ENCODE measurements at places on chromosomes 5 and 9.

DNA sequence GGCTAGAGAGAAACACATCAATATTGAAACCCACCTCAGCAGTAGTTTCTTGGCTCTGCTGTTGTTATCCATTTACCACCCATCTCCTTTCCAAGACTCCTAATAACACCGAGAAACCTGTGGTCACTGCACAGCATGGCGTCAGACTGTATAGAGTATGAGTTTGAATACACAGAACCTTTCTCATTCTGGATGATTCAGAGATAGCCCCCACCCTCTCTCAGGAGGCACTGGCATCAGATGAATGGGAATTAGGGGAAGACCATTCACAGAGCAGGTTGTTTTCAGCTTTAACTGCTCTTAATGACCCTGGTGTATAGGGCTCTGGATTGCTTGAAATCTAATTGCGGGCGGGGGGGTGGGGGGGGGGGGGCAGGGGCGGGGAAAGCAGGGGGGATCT, 86.7 kb downstream of the GPR21 start:
- no peak for DNase-seq

GRCh38 chr9:131804826-131805225, 65.0 kb upstream of the RAPGEF1 start:
- DNase-seq, result no peak

DNA sequence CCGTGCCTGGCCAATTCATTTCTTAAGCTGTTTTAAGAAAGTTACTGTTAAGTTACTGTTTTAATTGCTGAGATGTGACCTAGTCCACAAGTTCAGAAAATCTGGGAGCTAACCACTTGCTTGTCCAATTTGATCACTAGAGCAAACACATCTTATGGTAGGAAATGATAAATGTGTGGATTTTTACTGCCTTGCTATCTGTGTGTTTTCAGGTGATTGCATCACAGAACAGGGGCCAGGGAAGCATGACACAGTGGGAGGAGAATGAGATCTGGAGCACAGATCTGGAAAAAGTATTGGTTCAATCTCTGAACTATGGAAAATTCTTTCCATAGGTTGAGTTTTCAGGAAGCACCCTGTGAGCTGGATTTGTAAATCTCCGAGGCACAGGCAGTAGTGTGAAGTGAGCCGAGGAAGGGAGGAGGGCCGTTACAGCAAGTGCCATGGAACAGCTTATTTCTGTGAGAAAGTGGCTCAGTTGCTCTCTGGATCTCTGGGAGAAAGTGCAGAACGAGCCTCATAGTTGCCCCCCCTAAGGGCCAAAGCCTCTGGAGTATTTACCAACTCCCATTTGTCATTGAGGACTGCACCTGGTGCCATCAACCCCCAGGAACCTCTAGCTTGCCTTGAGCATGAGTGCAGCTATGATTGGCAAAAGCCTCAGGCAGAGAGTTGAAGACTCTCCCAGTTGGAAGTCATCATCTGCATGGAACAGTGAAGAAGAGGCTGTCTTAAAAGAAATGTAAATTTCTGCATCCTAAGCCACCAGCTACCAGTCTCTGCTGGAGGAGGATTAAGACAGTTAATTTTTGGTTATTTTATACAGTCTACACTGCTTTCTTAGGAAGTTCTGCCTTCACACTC, 161.8 kb upstream of the CLINT1 start:
- no peak for DNase-seq

DNA sequence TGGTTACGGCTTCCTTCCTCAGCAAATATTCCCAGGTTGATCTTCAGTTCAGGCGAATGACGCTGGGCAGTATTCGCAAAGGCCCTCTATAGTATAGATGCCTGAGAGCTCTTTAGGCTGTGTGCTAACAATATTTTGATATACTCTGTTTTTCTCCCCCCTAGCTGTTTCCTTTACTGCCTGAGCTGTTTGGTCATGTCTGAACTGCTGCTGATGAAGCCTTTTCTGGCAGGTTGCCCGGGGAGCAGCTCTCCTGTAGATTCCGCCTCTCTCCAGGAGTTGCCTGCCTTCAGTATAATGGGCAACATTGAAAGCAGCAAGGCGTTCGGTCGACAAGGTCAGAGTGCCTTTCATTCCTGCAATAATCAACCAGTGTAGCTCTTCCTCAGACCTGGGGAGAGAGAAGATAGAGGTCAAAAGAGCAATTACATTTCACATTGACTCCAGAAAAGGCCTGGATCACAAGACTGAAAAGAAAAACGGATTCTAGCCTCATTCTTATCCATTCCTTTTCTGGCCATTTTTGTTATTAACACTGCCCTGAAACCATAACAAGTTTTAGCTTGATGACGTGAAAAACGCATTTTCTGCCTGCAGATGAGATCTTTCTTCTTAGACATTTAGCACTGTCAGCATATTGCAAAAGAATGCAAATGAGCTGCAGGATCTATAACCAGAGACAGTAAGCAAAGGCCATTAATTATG, 60.1 kb upstream of the ZNF608 start:
- DNase-seq, result peak; percentile 84

GRCh38 chr5:158522776-158523175, 576.9 kb downstream of the EBF1 start:
- DNase-seq, result peak; percentile 15

DNA sequence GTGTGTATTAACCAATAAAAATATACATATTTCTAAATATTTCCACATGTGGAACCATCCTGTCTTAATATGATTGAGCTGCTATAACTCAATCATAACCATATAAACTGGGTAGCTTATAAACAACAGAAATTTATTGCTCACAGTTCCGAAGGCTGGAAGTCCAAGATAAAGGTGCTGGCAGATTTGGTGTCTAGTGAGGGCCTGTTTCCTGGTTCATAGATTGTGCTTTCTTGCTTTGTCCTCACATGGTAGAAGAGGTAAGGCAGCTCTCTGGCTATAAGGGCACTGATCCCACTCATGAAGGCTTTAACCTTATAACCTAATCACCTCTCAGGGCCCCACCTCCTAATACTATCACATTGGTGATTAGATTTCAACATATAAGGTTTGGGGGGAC, 14.0 kb upstream of the PRKAA1 start:
- DNase-seq, result no peak

All from foreskin fibroblast (primary cell).